ENCODE measurements at places on chromosomes 5 and 9.

DNA sequence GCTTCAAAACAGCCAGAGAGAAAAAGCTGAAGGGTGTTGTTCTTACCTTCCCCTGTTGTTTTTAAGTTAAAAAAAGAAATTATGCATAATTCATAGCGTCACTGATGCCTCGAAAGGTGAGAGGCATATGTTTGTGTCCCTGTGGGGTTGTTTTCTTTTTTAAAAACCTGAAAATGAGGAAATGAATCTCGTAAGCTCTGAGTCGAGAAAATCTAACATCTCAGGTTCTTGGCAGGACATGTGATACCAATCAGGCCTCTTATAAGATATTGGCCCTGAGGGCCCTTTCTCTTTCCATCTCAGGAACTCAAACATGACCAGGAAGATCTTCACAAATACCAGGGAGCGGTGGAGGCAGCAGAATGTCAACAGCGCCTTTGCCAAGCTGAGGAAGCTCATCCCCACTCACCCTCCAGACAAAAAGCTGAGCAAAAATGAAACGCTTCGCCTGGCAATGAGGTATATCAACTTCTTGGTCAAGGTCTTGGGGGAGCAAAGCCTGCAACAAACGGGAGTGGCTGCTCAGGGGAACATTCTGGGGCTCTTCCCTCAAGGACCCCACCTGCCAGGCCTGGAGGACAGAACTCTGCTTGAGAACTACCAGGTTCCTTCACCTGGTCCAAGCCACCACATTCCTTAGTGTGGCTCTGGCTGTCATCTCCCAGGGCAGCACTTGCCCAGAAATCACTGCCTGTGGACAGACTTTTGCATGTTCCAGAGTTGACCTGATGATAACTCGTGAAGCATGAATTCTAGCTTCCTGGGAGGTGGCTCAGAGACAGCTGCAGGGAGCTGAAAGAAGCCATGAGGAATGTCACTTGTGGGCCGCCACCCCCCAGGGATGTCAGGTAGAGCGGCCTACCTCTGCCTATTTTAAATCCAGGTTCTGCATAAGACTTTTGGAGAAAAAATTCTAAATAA, at the start of gene TAL2:
Gene TAL2, plus strand, starts transcription at position 274 of the 921 bp plus-strand sequence. Its CDS starts 40 bp downstream, at position 314.
- no peak for DNase-seq

- DNase-seq = no peak
Measured at GRCh38 chr5:168712280-168712924, 133.2 kb upstream of the PANK3 start.

DNA sequence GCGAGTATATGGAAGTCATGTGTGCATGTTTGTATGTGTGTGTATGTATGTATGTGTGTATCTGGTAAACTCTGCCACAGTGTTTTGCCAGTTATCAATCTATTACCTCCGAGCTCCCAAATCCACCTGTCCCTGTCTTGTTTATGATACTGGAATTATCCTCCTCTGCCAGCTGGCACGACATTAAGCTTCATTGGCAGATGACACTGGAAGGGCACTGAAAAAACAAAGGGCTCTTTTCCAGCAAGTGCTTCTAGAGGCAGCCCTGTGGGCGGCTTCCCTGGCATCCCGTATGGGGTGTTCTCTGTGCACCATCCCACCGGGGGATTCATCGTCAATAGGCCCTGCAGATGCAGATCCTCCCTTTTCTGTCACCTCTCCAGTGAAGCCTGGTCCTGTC, 221.5 kb downstream of the MSX2 start:
- DNase-seq = no peak

DNA sequence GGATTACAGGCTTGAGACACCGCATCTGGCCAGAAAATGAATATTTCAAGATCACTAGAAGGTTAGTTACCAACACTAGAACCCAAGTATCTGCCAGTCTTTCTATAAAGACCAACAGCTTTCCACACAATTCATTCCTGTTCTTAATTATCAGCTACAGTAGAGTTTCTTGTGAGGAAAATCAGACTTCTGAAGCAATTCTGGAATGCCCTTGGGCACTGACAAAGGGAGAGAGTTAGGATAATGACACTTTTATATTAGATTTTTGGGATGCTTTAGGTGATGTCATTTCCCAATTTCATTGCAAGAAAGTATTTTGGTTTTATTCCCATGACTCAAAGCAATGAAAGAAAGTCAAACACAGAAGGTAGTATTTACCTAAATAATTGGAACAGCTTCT, 497.0 kb upstream of the TUSC1 start:
- DNase-seq = no peak

- no peak for DNase-seq
Measured at GRCh38 chr5:14256026-14256690, 113.0 kb downstream of the TRIO start.

DNA sequence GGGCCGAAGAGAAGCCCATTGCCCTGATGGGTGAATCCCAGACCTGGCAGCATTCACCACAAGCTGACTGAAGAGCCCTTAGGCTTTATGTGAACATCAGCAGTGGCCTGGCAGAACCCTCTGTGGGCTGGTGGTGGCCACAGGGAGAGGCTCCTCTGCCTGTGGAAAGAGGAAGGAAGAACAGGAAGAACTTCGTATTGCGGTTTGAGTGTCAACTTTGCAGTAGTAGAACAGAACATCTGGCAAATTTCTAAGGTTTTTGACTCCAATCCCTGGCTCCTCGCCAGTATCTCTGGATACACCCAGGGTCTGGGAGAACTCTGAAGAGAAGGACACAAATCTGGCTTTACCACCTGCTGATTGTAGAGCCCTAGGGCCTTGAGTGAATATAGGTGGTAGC, 356.4 kb upstream of the GRAMD2B start:
- peak; percentile 13 for DNase-seq

- peak; percentile 19 for DNase-seq
Measured at GRCh38 chr9:90012949-90013348, 408.1 kb downstream of the GADD45G start.

DNA sequence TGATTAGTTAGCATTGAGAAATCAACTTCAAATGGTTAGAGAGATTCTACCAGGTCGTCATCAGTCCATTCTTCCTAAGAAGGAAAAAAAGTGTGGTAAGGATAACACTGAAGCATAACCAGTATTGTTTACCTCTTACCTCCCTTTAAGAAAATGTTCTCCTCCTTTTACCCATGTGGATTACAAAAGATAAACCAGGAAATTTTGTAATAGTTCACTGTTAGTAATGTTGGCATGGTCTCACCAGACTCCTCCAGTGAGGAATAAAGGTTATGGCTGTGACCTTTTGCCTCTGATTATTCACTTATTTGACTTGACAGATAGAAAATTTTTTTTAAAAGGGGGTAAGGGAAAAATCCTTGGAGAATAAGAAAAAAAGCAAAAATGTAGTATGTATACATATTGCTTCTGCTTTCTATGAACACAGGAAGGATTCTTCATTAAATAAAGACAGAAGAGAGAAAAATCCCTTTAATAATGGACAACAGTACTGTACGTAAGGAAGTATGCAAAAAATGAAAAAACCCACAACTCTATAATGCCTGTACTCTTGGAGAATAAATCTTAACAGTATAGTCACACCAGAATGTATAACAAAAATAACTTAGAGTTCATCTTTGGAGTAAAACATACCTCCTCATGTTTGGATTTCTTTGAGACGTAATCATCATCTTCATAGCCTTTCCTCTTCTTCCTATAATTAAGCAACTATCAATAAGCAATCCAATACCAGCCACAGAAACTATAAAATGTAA, 18.1 kb downstream of the CCNH start:
- DNase-seq = no peak

- DNase-seq = no peak
Measured at GRCh38 chr5:16573401-16573800, 43.4 kb downstream of the RETREG1 start.

- no peak for DNase-seq
Measured at GRCh38 chr5:142597546-142598337, 88.1 kb downstream of the FGF1 start.

Measured in lung (tissue), 17 donors.